ENCODE measurements at places on chromosomes 12 and 14.

GRCh38 chr12:11881835-11882234 lies 188.9 kb upstream of the BCL2L14 start:
- DNase-seq: no peak

GRCh38 chr12:108905725-108906124 lies 25.8 kb downstream of the DAO start:
- no peak for DNase-seq

- no peak for DNase-seq
Observed at GRCh38 chr12:24441458-24441857, 492.0 kb upstream of the SOX5 start.

GRCh38 chr14:103111232-103111868 lies 11.9 kb upstream of the TNFAIP2 start:
- DNase-seq: no peak

GRCh38 chr12:5512601-5512970 lies 80.7 kb downstream of the NTF3 start:
- no peak for DNase-seq

- no peak for DNase-seq
Observed at GRCh38 chr12:95336387-95337067, 118.9 kb downstream of the VEZT start.

- DNase-seq: no peak
Observed at GRCh38 chr14:22887990-22888378, 5.0 kb downstream of the REM2 start.

DNA sequence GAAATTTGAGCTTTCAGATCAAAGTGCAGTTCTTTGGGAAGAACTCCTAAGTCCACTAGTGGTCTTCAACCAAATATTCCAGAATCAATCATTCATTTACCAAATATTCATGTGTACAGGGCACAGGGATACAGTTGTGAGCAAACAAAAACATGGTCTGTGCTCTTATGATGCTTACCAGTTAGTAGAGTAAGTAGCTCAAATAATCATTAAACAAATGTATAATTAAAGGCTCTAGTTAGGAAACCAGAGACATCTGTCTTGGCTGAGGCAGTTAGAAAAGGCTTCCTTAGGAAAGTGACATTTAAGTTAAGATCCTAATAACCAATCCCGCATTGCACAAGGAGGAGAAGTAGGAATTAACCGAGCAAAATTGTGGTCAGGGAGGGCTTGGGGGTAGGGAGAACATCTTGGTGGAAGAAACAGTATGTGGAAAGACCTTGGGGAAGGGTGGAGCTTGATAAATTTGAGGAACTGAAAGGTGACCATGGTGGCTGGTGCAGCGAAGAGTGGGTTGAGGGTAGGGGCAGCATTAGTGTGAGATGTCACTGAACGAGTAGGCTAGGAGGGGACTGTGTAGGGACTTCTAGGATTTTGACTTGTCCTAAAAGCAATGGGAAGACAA lies 40.0 kb downstream of the PEBP1 start:
- no peak for DNase-seq

DNA sequence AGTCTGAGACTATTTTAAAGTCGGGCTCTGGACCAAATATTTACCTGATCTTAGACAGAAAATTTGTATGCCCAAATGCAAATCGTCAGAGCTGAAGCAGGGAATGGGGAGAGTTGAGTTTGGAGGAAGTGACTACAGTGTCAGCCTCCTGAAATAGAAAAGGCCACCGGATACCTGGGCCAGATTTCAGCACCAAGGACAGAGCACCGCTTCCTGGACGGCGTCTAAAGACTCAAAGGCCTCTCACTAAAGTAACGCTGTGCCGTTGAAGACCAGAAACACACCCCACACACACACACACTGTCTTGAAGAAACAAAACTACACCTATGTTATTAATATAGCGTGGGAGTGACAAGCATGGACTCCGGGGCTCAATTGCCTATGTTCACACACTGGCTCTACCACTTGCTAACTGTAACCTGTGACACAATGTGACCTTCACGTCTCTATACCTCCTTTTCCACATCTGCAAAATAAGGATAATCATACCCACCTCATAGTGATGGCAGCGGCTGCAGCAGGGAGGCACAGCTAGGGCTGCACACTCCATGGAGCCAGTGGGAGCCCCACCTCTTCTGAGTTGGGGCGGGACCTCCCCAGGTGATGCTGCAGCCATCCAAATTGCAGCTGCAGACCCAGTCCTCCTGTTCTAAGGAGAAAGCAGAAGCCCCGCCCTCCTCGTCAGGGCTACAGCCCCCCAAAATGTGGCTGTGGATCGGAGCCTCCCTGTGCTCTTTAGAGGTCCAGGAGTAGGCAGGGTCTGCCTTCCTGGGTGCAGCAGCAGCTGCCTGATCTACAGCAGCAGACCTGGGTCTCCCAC lies 35.6 kb downstream of the KRT76 start:
- peak; percentile 34 for DNase-seq

DNA sequence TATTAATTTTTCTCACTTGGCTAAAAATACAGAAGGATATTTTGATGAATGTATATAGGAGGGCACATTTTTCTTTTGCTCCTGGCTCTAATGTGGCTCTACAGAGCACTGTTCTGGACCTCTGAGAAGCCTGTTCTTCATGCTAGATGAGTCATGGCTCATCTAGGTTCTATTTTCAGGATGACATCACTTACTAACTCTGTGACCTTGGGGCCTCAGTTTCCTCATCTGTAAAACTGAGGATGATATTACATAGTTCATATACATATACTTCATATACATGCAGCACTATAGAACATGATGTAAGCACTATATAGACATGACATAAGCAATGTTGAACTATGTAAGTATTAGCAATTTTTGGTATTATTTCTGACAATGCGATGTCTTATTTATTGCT lies 35.8 kb downstream of the SOCS2 start:
- DNase-seq: no peak

DNA sequence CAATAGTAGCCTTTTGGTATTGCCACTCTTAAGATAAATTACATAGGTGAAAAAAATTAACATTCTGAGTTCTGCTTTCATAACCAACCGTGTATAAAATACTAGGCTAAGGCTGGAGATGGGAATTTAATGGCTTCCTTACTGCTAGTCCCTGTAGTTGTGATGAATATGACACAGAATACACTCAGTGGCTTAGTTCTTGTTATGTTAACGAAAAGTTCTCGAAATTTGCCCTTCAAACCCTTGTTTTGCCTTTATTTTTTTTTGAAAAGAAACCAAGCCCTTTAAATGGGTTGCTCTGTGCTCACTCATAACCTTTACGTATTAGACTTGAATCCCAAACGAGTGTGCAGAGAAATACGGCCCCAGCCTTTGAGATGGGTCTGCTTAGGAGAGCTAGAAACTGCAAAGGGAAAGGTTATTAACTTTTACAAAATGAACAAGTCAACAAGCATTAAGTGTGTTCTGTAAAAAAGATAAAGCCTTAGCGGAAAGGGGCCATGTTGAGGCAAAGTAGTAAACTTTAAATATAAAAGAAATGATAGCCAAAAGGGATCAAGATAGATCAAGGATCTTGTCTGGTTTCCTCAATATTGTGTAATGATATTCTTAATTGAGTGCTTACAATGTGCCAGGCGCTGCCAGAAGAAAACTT lies 1.7 kb downstream of the NUDT4 start:
- DNase-seq: no peak

GRCh38 chr12:50353869-50354593 lies 42.4 kb downstream of the FAM186A start:
- DNase-seq: no peak

DNA sequence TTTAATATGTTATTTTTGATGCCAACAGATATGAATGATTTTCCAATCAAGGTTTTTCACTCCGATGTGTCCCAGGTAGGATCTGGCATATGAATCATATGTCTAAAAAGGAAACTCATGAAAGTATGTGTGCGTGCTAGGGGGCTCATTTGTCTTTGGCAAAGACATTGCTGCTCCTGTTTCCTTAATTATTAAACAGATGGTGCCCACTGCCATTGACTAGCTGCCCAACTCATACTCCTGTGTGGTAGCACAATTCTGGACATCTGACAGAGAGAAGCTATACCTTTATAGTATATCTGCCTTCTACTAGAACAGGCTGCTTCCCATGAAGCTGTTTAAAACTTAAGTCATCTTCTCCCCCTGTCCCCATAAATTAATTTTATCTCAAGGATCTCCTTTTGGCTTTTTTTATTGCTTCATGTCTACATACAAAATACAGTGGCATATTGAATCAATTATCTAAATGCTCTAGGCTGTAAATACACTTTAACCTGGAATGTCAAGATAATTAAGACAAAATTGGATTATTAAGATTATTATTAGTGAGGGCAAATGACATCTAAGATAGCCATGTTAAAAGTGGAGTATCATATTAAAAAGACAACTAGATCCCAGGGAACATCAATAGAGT lies 1.4 kb upstream of the PDE3A start:
- DNase-seq: no peak

GRCh38 chr12:16349131-16349460 lies 1.7 kb downstream of the MGST1 start:
- no peak for DNase-seq

DNA sequence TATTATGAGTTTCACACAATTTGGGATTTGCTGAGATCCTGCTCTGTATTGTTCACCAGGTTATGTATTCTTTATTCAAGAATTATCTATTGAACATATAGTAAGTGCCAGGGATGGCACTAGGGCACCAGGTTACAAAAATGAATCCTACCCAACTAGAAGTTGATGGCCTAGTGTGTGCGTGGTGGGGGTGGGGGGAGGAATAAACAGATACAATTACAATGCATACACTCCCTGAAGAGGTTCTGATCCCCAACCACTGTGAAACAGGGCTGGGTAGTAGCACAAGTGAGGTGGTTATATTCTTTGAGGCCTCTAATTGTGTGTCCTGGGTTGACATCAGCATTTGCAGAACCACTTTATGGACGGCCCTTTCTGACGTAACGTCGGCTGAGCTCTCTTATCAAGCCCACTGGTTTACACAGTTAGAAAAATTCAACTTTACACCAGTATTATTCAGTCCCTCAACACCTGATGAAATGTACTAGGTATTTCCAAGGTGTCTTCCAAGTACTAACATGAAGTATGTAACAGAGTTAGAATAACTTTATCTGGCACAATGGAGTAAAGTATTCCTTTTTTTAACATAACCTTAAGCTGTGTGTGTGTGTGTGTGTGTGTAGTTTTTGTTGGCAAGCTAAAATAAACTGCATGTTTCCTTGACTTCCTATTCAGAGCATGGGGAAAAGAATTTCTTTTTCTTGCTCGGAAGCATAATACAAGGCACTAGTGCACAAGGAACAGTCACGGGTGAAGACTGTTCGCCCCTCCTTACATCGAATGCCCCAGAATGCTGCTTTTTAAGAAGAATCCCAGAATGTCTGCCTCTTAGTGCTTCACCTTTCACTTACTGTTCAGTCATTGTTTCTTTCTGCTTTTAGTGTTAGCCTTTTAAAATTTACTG lies 8.1 kb upstream of the GLRX5 start:
- DNase-seq: no peak

DNA sequence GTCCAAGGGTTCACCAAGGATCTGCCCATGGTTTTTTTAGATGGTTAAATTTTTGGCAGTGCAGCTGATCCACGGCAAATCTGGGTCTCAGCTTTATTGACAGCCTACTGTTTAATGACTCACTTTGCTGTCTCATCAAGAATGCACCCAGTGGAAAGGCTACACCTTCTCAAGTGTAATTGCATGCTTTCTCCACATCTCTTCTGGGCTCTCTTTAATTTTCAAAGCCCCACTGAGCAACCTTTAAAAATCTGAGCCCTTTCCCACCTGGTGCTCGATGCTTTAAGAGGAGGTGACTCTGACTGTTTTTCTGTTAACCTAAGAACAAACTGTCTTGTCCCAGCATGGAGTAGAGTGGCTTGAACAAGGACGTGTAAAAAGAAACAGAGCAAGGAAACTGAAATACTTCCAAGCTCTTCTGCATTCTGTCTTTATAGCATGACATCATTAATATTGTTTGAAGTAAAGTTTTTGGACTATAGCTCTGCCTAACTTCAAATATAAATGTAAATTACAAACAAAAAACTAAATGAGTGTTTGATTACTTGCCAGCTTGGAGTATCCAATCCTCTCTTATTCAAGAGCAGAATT lies 214.2 kb upstream of the KRR1 start:
- DNase-seq: no peak

GRCh38 chr12:53626702-53627169 lies 554 bp upstream of the ATF7 start:
- DNase-seq: no peak

- no peak for DNase-seq
Observed at GRCh38 chr12:46832130-46832704, 6.4 kb upstream of the SLC38A4 start.

DNA sequence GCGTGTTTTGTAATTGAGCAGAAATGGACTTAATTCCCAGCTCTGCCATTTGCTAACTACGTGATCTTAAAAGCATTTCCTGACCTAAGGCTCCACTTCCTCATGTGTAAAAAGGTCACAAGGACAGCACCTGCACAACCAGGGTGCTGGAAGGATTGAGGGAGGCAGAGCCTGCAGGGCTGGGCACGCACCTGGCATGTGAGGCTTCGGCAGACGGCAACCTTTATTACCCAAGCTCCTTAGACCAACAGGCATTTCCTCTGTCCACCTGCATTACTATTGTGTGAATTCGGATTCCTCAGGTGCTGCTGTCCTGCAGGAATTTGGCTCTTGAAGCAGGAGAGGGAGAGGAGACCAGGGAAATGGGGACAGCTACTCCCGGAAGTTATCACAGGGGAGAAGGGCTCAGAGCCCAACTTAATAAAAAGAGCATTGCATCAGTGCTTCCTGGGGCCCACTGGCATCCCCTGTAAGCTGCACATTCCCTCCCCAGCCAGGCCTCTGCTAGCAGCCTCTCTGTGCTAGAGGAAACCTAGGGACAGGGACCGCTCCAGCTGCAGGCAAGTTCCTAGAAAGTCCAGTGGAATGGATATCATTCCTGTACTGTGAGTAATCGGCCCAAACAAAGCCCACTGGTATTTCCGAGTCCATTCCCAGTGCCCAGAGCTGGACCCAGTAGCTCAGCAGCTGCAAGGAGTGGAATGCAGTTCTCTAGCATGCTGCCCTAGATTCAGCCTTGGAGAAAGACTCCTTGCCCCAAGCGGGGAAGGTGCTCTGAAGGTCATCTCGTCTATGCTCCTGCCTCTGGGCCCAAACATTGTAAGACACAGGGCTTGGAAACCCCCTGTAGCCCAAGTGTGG lies 157.1 kb upstream of the CCND2 start:
- no peak for DNase-seq

- no peak for DNase-seq
Observed at GRCh38 chr12:60398547-60398946, 802.7 kb downstream of the SLC16A7 start.

GRCh38 chr14:94622653-94623421 lies 10.6 kb downstream of the SERPINA3 start:
- DNase-seq: no peak

GRCh38 chr12:32110942-32111341 lies 4.3 kb downstream of the BICD1 start:
- DNase-seq: no peak

- DNase-seq: no peak
Observed at GRCh38 chr12:95484524-95484923, 10.6 kb downstream of the METAP2 start.

- DNase-seq: no peak
Observed at GRCh38 chr14:78674820-78675219, 504.6 kb downstream of the NRXN3 start.

Data from stimulated activated CD8-positive, alpha-beta memory T cell treated with anti-CD3 and anti-CD28 coated beads, Interleukin-4, amount 100 ng/mL, for 1 hour (primary cell).